Common myeloid progenitor, CD34-positive (primary cell): ENCODE measurements at places on chromosomes 7 and 10.

GRCh38 chr7:34066411-34066810, 161.1 kb downstream of the BMPER start:
- DNase-seq: no peak
- no peaks in the 10 kb centered on the region for H3K36me3 ChIP-seq
- H3K27me3 ChIP-seq: no peaks in the 10 kb centered on the region
- no peaks in the 10 kb centered on the region for H3K4me1 ChIP-seq
- no peak overlapping the region for H3K4me3 ChIP-seq

DNA sequence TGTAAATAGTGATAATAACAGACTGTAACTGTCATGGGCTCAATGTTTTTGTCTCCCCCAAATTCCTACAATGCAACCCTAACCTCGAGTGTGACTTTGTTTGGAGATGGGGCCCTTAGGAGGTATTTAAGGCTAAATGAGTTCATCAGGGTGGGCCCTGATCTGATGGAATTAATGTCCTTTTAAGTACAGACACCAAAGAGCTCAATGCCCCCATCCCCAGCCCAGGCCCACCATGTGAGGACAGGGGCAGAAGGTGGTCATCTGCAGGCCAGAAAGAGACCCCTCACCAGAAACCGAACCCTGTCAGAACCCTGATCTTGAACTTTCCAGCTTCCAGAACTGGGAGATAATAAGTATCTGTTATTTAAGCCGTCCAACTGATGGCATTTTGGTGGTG, 83.2 kb downstream of the PIP4K2A start:
- no peaks in the 10 kb centered on the region for H3K27me3 ChIP-seq
- peaks cover 26% of the 10 kb centered on the region for H3K4me1 ChIP-seq
- peaks cover 13% of the 10 kb centered on the region for H3K36me3 ChIP-seq
- no peak for DNase-seq
- no peak overlapping the region for H3K4me3 ChIP-seq
- H3K27ac ChIP-seq: no peak overlapping the region

- no peaks in the 10 kb centered on the region for H3K36me3 ChIP-seq
- H3K4me1 ChIP-seq: no peaks in the 10 kb centered on the region
- no peak overlapping the region for H3K4me3 ChIP-seq
- no peaks in the 10 kb centered on the region for H3K27me3 ChIP-seq
These were observed 220.3 kb upstream of the STK17A start for GRCh38 chr7:43362652-43363034.

DNA sequence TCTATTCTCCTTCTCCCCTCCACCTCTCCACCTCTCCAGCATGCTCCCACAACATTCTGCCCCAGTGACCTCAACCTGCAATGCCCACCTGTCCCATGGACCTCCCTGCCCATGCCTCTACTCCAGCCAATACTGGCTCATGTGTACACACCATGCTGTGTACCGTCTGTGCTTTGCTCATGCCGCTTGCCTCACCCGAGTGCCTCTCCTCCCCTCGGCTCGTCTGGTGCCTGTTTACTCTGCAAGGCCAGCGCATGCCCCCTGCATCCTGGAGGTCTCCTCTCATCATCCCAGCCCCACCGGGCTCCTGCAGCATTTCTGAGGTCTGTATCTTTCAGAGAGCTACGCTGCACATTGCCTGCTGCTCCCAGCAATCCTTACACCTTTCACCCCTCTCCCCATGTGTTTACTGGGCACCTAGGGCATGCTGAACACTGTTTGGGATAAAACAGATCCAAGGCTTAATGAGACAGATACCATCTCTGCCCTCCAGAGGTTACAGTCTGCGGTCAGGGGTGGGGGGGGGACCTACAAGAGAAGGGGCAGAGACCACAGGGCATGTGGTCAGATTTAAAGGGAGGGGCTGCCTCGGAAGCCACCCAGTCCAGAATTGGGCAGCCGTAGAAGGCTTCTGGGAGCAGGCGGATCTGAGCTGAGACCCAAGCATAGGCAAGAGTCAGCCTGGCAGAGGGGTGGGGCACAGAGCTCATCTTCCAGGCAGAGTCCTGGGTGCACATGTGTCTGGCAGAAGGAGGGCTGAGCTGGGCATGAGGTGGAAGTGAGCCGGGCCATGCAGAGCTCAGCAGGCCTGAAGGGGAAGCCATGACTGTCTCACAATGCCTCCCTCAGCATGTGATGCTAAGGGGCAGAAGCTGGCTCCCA, 29.6 kb upstream of the PSAP start:
- DNase-seq: peak; percentile 38
- no peak overlapping the region for H3K27ac ChIP-seq
- H3K36me3 ChIP-seq: no peaks in the 10 kb centered on the region
- H3K27me3 ChIP-seq: no peaks in the 10 kb centered on the region
- H3K4me1 ChIP-seq: peaks cover 10% of the 10 kb centered on the region
- H3K4me3 ChIP-seq: no peak overlapping the region

GRCh38 chr7:145313551-145313950, 477.7 kb upstream of the TPK1 start:
- no peak for DNase-seq
- H3K4me1 ChIP-seq: no peaks in the 10 kb centered on the region
- H3K4me3 ChIP-seq: no peak overlapping the region
- no peak overlapping the region for H3K27ac ChIP-seq

DNA sequence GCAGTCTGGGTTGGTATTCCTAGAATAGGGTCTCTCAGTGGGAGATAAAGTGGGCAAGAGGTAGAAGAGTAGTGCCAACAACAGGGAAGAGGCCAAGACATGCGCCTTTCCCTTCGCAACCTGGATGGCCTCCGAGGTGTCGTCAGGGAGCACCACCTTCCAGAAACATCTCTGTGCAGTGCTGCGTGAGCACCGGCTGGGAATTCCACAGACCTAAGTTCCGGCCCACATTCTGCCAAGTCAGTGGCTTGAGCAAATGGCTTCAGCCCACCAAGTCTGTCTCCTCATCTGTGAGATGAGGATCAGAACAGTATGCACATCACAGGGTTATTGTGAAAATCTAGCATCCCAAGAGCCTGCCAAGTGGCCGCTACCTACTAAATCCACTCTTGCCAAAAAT, 40.6 kb downstream of the CCDC3 start:
- H3K27ac ChIP-seq: no peak overlapping the region
- H3K27me3 ChIP-seq: no peaks in the 10 kb centered on the region
- no peak for DNase-seq
- H3K4me3 ChIP-seq: no peak overlapping the region

GRCh38 chr10:132443605-132443982, 46.6 kb downstream of the PWWP2B start:
- peak; percentile 96 for DNase-seq
- no peak overlapping the region for H3K4me3 ChIP-seq
- H3K27ac ChIP-seq: no peak overlapping the region
- no peaks in the 10 kb centered on the region for H3K27me3 ChIP-seq
- peaks cover 65% of the 10 kb centered on the region for H3K4me1 ChIP-seq

GRCh38 chr7:93231259-93231658, 907 bp upstream of the VPS50 start:
- no peak overlapping the region for H3K27ac ChIP-seq
- no peaks in the 10 kb centered on the region for H3K36me3 ChIP-seq
- DNase-seq: no peak
- peaks cover 15% of the 10 kb centered on the region for H3K4me1 ChIP-seq
- H3K4me3 ChIP-seq: peak overlapping the region; percentile 90

- H3K27ac ChIP-seq: no peak overlapping the region
- H3K4me1 ChIP-seq: peaks cover 38% of the 10 kb centered on the region
- no peak overlapping the region for H3K4me3 ChIP-seq
- no peaks in the 10 kb centered on the region for H3K27me3 ChIP-seq
- no peak for DNase-seq
These were observed 57.6 kb downstream of the MKI67 start for GRCh38 chr10:128068398-128069285.

DNA sequence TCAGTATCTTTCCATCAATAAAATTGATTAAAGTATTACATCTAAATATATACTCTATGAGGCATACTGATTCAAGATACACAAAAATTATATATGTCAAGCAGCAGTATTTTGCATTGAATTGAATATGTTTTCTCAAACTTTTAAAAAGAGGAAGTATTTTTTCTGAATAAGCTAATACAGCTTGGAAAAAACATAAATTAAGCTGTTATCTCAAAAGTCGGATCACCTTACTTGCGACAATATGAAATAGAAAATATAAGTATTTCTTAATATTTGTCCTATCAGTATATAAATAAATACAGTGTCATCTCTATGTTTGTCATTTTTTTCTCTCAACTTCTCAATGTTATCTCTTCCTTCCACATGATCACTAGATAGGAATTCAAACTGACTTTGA, 139.3 kb downstream of the MBL2 start:
- H3K4me1 ChIP-seq: peaks cover 15% of the 10 kb centered on the region
- DNase-seq: peak; percentile 69
- no peaks in the 10 kb centered on the region for H3K27me3 ChIP-seq
- H3K36me3 ChIP-seq: no peaks in the 10 kb centered on the region
- no peak overlapping the region for H3K4me3 ChIP-seq
- H3K27ac ChIP-seq: no peak overlapping the region
